Right forelimb (tissue), 1 donor: ENCODE measurements at places on chromosomes 4 and X.

GRCh38 chr4:76737180-76737579, 160.8 kb downstream of the SOWAHB start:
- DNase-seq: no peak

GRCh38 chr4:109511414-109511813, 48.6 kb upstream of the MCUB start:
- DNase-seq: no peak

DNA sequence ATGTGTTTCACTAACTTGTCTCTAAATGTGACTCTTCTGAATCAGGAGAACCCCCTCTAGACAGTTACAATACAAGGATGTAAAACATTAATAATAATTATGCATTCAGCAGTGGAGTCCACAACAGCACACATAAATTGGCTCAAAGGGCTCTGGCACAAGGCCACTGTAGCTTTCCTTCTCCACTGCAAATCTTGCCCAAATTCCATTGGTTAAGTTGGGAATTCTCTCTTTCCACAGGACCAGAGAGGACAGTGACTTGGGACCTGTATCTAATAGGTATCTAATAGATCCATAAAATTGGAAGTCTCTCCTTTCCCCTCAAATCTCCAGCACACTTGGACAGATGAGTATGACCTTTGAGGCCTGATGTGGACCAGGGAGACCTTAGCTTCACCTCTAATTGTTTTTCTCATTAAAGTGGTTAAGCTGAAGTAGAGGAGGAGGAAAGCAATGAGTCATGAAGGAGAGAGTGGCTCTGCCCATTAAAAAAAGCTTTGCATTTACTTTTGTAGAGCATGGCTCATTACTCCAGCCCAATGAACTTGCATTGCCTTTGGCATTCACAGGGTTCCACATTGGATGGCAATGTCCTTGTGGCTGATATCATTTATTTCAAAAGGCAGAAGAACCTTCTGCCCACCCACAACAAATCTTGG, 72.3 kb upstream of the SH3RF1 start:
- no peak for DNase-seq

GRCh38 chr4:91601401-91601800, 702.4 kb upstream of the GRID2 start:
- no peak for DNase-seq

- no peak for DNase-seq
Measured at GRCh38 chrX:69991685-69992084, 58.1 kb downstream of the AWAT2 start.

DNA sequence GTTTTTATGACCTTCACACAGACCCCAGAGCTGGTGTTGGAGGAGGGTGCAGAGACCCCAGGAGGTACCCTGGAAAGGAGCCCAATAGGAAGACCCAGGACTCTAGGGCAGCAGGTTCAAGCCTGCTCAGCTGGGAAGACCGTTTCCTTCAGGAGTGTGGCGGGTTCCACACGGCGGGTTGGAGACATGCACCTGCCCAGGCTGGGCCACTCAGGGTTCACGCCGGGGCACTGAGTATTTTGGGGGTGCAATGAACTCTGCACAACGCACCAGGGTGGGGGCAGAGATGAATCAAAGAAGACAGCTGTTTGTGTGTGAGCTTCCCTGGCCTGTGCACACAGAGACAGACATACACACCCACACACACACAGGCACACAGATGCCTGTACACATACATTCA, 52.5 kb upstream of the PPP2R3B start:
- DNase-seq: no peak

- DNase-seq: no peak
Measured at GRCh38 chr4:6275898-6276806, 6.5 kb downstream of the WFS1 start.

DNA sequence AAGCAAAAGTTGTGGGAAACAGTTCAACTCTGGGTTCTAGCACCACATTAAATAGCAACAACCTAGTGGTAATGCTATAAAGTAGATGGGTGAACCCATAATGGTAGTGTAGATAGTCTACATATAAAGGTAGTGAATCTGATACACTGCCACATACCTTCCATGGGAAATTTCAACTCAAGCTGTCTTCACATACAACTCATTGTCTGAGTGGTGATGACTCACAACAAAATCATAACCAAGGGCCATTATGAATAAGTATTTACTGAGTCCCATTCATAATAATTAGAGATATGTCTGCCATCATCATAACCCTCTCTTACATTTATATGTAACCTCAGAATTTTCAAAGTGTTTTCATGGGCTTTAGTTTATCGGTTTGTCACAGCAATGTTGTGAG, 34.8 kb downstream of the EGF start:
- DNase-seq: no peak

GRCh38 chr4:125105561-125105960, 209.2 kb upstream of the FAT4 start:
- no peak for DNase-seq
